ENCODE measurements at places on chromosomes 12 and 14.

- DNase-seq: no peak
Measured at GRCh38 chr14:19729763-19730162, 13.6 kb upstream of the OR4Q3 start.

GRCh38 chr12:107929436-107929835 lies 154.9 kb downstream of the ASCL4 start:
- no peak for DNase-seq

GRCh38 chr12:131927110-131928079 lies 1.7 kb upstream of the PUS1 start:
- DNase-seq: no peak

GRCh38 chr12:1646569-1647284 lies 17.7 kb downstream of the WNT5B start:
- no peak for DNase-seq

DNA sequence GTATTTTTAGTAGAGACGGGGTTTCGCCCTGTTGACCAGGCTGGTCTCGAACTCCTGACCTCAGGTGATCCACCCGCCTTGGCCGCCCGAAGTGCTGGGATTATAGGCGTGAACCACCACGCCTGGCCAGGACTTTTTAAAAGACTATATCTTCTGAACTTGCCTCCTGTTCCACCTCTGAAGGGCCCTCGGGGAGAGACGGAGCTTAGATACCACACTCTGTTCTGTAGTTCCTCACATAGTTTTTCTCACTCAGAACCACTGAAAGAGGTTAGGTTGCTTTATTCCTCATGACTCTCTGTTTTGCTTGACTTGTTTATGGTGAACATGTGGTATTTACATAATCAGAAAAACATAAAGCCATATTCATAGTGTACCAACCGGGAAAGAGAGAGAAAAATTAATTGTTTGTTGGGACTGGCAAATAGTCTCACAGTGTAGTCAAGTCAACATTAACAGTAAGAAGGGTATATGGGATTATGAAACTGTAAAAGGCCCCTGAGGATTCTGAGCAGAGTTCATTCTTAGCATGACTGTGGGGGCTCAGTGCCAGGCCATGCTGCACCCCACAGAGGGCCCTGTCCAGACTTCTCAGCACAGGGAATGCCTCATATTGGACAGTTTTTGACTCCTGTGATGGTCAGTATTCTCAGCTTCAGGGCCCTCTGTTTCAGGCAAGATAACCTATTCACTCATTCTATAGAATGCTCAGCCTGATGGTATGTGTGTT lies 342.3 kb downstream of the ZFP36L1 start:
- DNase-seq: no peak

GRCh38 chr12:91836696-91837095 lies 308.9 kb downstream of the BTG1 start:
- DNase-seq: no peak

DNA sequence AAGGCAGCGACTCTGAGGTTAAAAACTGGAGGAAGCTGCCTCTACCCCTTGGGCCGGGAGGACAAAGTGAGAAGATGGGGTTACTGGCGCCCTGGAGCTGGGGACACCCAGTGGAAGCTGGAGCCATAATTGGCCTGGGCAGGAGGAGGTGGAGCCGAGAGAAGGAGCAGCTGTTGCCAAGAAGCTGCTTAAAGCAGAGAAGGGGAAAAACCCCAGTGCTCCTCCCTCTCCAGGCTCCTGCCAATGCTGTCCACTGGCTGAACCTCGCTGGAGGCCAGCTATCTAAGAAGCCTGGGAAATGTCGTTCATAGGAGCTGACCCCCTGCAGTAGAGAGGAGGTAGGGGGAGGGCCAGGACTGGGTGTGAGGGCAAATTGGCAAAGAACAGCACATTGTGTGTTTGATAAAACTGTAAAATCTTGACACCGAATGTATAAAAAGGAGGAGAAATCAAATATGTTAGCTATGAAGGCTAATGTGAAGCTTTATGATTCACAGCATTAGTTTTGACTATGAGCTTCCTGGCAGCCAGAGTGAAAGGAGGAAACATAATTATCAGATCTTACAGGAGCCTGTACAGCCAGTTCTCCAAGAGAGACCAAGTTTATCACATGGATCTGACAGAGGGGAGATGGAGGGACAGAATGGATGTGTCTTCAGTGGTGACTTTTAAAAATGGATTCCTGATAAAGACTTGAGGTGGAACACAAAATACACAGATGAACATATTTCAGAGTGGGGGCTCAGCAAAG lies 9.5 kb downstream of the HHIPL1 start:
- peak; percentile 69 for DNase-seq

DNA sequence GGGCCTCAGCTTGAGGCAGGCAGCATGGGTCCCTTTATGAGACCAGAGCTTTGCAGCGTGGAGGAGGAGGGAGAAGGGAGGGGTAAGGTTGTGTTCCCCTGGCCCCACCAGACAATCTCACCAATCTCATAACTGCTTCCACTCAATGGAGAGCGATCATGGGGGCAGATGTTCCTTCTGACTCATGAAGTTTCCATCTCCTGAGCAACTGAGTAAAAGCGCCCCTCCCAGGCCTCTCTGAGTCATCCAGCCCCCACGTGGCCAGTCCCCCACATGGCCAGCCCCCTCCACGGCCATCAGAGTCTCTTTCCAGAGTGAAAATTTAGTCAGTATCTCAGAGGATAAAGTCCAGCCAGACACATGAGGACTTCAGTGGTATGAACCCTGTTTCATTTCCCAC lies 39.2 kb upstream of the PLXNC1 start:
- no peak for DNase-seq

DNA sequence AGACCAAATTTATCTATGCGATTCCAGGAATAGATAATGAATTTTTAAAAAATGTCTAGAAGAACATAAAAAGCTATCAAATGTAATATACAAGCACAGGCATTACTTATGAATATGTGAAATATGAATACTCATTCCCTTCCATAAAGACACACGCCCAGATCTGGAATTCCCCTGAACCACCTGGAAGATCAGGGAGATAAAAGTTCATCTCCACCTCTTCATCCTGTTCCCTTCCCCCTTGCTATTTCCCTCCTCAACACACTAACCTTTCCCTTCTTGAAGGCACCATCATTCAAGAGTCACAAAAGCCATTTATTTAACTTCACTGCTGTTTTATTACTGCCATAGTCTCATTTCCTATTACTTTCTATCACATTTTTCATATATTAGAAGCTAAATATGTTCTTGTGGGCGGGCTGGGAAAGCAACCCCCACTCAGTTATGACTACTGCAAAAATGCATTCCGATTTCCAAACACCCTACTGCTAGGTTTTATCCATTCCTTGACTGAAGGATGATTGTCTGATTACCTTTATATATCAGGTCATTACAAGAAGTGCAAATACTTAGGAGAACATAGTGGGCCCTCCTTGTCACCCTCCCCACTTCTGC lies 16.1 kb downstream of the FGD6 start:
- no peak for DNase-seq

Data from ureter (tissue), 1 donor.